ENCODE measurements at places on chromosomes 7 and 10.

- no peak for DNase-seq
Measured at GRCh38 chr10:129759214-129760002, 204.7 kb downstream of the EBF3 start.

DNA sequence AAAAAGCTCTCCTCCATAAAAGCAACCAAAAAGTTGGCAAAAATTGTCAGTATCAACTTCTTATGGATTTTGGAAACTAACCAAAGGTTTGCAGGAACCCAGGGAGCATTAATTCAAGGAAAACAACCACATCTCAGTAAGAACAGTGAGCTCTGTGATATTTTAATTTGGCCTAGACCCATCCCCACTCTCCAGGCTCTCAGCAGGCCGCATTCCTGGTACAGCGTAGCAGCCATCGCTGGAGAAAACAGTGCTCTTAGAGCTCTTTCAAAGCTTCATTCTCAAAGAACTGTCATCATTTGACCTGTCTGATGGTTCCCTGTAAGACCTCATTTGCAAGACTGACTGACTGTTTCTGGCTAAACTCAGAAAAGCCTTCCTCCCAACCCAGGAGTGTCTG is 81.9 kb downstream of the NUDCD3 start:
- DNase-seq, result peak; percentile 68

GRCh38 chr10:95122736-95123135 is 53.4 kb upstream of the CYP2C8 start:
- no peak for DNase-seq

GRCh38 chr7:84261509-84261908 is 66.9 kb upstream of the SEMA3A start:
- DNase-seq, result no peak

- DNase-seq, result no peak
Measured at GRCh38 chr7:17598305-17598704, 299.9 kb downstream of the AHR start.

- no peak for DNase-seq
Measured at GRCh38 chr10:114278140-114278883, 39.3 kb downstream of the VWA2 start.

DNA sequence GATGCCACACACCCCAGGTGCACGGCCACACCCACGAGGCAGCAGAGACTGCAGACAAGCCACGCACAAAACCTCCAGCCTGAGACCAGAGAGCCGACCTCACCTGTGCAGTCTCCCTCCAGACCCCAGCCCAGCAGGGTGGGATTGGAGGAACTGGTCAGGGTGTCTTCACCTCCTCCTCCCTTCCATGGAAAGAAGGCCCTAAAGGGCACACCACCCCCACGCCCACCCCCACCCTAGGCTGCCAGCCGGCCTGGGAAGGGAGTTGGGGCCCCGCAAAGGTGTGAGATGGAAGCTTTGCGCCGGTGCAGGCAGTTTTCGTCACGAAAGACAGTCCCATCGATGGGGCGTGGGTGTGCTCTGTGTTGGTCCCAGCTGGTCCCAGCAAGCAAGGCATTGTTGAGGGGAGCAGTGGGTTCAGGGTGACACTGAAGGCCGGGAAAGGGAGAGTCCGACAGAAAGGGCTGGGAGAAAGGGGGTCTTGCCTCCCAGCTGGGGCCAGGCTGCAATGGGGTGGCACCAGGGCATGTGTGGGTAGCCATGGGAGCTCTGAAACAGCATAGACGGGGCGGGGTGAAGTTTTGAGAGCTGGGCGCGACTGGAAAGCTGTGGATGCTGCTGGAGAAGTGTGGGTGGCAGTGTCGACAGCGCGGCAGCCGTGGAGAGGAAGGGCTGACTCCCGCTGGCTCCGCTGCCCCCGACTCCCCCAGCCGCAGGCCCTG is 349.2 kb downstream of the GLRX3 start:
- no peak for DNase-seq

GRCh38 chr7:94362276-94362675 is 32.4 kb upstream of the COL1A2 start:
- no peak for DNase-seq

DNA sequence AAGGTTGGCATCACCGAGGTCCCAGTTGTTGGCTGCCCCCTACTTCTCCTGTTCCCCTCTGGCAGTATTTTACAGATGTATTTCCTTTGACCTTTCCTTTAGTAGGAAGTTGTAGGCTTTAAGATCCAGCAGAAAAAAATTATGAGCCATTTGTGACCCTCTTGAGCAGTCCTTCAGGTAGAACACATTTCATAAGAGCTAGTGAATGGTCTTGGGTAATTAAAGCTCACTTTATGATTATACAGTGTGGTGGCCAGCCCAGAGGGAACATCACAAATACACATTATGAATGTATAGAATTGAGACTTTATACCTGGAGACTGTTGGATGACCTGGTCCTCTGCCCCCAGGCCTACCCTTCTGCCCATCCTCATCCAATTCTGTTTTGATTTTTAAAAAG is 57.0 kb downstream of the KAT6B start:
- DNase-seq, result no peak

GRCh38 chr7:4849390-4849789 is 12.4 kb downstream of the PAPOLB start:
- DNase-seq, result peak; percentile 19

DNA sequence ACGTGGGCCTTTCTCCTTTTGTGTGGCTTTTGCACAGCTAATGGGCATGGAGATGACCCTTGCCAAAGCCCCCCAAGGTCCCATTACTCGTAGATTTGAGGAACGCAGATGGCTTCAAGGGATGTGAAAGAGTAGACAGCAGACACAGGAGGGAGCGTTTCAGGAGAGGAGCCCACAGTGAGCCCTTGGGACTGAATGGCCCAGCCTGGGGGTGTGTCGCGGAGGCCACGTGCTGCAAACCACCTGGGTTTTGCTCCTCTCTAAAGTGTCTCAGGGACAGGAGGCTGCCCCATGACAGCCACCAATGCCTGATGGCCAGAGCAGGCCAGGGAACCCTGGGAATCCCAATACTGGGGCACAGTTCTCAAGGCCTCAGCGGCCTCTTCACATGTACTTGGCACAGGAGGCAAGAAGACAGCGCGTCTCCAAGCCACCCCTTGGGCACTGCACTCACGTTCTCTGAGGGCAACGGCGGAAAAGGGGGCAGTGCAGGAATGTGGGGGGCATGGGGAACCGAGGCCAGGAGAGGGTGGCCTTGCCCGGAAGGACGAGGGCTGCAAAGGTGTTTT is 185.2 kb downstream of the WDR37 start:
- no peak for DNase-seq

Data from astrocyte of the spinal cord (primary cell).